ENCODE measurements at places on chromosomes 4 and X. TPM values are rescaled to one million over a fixed set of nuclear protein-coding genes. Genes with fewer than 3 reads are reported as not detected.
A peak's percentile ranks its signal among the peaks of the same experiment; 100 is the strongest.

- no peak for DNase-seq
These were observed 99.3 kb upstream of the GRIA3 start for GRCh38 chrX:123084797-123085196.

DNA sequence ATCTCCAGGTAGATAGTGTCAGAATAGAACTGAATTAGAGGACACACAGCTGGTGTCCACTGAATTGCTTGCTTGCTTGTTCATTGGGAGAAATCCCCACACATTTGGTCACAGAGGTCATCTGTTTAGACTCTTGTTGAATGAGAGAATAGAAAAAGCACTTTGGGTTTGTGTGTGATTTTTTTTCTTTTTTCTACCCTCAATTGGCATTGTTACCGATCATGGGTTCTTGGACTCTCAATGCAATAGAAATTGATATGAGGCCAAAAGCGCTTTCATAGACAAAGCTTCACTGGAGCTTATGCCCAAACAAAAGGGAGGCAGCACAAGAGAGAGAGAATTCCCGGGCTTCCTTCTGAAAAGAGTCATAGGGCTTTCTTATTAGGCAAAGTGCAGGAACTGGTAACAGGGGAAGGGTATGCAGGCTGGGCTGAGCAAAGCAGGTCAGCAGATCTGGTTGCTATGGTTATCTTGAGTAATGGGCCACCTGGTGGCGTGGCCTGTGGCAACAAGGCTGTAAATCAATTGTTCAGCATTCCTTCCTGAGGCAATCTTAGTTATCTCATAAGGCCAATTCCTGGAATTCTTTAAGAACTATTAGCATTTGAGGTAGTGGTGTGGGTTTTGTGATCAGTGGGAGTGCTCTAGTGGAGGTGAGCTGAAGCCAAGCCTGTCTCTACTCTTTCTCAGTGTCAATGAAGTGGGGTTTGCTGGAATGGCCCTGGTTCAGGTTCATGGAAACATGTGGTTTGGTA, 5.3 kb upstream of the GPR82 start:
- DNase-seq: no peak

GRCh38 chr4:87884976-87885549, 52.3 kb downstream of the MEPE start:
- no peak for DNase-seq

GRCh38 chr4:108068442-108068841, 78.8 kb downstream of the HADH start:
- DNase-seq: no peak

DNA sequence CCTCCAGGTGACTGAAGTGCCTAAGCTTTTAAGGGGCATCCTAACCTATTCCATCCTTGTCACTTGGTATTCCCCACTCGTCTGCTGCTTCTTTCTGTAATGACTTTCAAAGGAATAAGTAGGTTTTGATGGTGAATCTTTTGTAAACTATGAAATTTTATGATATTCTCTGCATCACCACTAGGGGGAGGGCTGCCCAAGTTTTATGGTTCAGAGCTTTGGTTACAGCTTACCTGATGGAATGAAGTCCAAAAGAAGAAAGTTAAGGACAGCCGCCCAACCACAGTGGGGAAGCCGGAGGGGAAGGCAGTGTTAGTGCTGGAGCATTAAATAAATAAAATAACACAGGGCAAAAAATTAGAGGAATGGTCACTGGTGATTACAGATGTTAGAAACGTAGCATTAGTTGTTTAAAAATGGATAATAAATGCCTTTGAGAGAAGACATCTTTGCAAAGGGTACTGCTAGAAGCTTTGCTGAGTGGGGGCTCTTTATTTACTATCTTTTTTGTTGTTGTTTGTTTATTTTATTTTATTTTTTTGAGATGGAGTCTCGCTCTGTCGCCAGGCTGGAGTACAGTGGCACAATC, 204.9 kb downstream of the GBA3 start:
- no peak for DNase-seq

DNA sequence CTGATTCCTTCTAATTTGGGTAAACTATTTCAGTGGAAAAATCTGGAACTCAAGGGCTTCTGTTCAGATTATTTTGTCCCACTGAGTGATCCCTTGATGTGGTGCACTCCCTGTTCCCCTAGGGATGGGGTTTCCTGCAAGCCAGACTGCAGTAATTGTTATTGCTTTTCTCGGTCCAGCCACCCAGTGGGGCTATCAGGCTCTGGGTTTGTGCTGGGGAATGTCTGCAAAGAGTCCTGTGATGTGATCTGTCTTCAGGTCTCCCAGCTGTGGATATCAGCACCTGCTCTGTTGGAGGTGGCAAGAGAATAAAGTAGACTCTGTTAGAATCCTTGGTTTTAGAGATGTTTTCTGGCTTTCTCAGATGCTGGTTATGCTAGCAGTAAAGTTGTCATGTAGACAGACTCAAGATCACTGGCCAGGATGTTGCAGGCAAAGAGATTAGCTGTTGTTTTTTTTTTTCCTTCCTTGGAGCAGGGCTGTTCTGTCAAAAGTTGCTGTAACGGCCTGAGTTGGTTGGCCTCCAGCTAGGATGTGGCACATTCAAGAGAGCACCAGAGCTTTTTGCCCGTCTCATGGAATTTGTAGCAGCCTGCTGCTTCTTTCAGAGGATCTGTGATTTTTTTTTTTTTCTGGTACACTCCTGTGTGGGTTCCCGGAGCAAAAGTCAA, 1314.0 kb downstream of the PCDH19 start:
- no peak for DNase-seq

- no peak for DNase-seq
These were observed 74.5 kb downstream of the FRYL start for GRCh38 chr4:48705609-48706008.

DNA sequence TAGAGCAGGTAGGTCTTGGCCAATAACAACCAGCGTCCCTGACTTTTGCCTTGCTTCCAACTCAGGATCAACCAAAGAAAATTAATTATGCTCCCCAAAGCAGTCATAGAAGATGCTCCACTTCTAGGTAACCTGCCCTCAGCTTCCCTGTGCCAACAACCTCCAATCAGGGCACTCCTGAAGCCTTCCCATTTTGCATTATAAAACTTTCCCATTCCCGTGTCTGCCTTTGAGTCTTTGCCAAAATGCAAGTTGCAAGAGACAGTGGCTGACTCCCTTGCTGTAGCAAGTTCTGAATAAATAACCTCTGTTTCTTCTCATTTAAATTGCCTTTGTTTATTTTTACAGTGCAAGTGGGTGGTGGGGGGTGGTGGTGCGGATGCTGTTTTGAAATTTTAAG, 418.0 kb downstream of the PACRGL start:
- no peak for DNase-seq

GRCh38 chr4:183249854-183250253, 70.2 kb downstream of the CLDN22 start:
- no peak for DNase-seq

DNA sequence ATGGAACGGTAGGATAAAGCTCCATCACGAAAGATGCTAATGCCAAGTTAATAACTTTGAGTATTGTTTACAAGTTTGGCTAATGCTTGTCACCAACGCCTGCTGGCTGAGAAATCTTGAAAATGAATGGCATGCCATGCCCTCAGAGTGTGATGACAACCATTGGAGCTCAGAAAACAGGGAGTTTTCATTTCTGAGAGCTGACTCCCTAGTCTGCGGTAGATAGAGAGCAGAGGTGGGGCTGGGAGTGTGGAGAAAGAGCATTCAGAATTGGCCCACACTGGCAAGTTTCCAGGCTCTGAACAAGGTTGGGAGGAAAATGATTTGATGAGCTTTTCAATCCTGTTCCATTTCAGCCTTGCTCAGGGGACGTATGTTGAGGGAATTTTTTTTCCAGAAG, 183.9 kb downstream of the CPEB2 start:
- no peak for DNase-seq

- DNase-seq: no peak
These were observed 6.0 kb downstream of the C4orf50 start for GRCh38 chr4:6012200-6012599.

DNA sequence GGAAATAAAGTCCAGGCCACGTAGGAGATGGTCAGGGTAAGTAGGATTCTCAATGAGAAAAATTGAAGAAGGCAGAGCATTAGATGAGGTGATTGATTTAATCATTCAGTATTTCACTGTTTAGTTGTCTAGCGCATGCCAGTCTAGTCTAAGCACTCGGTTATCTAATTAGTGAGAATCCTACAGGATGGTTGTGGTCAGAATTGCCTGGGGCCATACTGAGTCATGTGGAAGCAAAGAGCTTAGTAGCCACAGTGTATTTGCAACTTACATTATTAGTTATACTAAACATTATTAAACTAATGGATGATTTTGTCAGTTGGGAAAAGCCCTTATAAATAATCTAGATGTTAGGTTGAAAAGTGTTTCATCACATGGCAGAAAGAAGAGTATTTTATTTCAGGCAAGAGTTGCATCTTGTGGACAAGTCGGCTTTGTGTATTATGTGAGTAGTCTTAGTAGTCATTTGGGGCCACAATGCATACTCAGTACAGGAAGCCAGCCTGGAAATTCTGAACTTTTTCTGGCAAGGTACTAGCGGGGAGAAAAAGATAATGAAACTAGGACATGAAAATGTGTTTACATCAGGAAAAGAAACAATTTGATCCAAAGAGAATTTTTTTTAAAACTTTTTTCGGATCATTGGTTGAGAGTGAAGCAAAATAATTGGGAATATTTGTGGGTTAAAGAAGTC, 31.9 kb downstream of the CPEB2 start:
- no peak for DNase-seq

DNA sequence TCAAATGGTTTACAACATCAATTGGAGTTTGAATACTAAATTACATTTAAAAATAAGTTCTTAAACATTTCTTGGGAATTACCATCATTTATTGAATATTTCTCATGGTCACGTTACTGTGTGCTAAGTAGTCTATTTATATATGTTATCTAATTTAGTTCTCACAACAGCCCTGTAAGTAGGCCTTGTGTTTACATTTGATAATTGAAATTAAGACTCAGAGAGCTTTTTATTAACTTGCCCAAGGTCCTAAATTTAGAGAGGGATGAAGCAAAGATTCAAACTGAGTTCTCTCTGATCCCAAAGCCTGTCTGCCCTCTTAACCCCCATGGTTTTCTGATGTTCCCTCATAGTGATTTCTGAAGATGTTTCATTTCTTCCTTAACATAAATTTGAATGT, 103.7 kb downstream of the CEP135 start:
- DNase-seq: no peak

DNA sequence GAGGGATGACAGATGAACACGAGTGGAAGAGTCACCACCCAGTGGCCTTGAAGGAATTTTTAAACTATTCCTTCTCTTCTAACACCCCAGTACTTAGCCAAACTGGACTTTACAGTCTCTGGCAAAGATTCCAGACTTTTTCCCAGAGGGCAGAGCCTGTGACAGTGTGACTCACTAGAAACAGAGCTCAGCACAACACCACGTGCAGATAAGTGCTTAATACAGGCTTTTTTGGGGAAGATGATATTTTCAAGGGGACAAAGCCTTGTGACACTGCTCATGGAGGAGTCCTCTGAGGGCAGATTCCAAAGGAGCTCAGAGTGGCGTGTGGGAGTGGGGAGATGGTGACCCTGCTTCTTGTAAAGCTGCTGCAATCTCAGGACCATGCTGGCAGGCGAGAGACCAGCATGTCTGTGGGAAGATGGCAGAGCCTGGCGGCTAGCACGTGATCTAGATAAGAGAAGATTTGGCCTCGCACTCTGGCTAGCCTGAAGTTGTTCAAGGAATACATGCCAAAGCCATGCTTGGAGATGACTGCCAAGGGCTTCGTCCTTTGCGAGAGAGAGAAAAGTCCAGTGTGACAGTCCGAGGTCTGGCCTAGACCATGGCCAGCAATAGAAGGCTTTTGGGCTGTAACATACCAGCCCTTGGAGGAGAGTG, 2.4 kb downstream of the RAB33A start:
- DNase-seq: peak; percentile 64

GRCh38 chr4:23135792-23136645, 443.3 kb downstream of the GBA3 start:
- no peak for DNase-seq

Gene CT47B1
- total RNA-seq: not detected

Gene TRIM2
- 45.3 TPM for total RNA-seq

Gene CLTRN
- 0.97 TPM for total RNA-seq

Gene SMIM10
- total RNA-seq: 11.1 TPM

Gene RHOXF2
- total RNA-seq: not detected

Data from right cardiac atrium (tissue), 5 donors.